ENCODE measurements at places on chromosomes 7 and 10. TPM values are rescaled to one million over a fixed set of nuclear protein-coding genes. Genes with fewer than 3 reads are reported as not detected.

- no peak overlapping the region for H3K4me3 ChIP-seq
- DNase-seq, result no peak
- no peaks in the 10 kb centered on the region for H3K4me1 ChIP-seq
- no peaks in the 10 kb centered on the region for H3K27me3 ChIP-seq
- no peak overlapping the region for H3K27ac ChIP-seq
These were observed 135.3 kb downstream of the ADARB2 start for GRCh38 chr10:1602037-1602484.

DNA sequence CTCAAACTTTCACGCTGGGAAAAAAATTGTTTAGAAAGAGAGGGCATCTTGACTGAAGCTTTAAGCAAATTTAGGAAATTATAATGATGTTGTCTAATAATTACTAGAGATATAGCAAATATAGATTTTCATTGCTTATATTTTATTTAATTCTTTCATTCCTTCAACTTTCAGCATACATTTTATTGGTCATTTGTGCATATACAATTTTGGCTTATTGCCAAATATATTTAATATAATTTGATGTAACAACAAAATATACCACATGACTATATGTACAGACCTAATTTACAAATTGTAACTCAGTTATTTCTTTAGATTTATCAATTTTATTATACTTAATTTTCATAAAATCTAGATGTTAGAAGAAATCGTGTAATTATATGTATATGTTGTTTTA, 390.1 kb downstream of the ATRNL1 start:
- H3K4me3 ChIP-seq, result no peak overlapping the region
- no peak for DNase-seq
- no peaks in the 10 kb centered on the region for H3K27me3 ChIP-seq
- no peaks in the 10 kb centered on the region for H3K36me3 ChIP-seq
- no peak overlapping the region for H3K27ac ChIP-seq

DNA sequence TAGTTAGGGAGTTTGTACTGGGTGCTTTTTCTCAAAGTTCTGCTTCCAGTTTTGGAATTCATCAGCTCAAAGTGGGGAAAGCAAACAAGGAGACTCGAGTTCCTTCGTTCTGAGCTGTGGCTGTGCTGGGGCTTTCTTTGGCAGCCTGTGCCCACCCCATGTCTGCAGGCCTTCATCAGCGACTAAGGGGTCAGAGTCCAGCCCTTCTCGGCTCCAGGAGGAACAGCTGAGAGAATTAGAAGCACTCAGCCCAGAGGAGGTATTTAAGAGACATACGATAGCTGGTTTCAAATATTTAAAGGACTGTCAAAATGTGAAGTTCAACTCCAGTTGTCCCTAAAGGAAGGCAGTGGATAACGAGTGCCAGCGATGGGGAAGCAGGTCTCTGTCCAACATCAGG, 41.3 kb downstream of the SH3PXD2A start:
- DNase-seq, result no peak
- H3K27ac ChIP-seq, result no peak overlapping the region
- H3K4me3 ChIP-seq, result no peak overlapping the region
- no peaks in the 10 kb centered on the region for H3K36me3 ChIP-seq

- no peak for DNase-seq
- no peaks in the 10 kb centered on the region for H3K36me3 ChIP-seq
- no peak overlapping the region for H3K4me3 ChIP-seq
These were observed 4.5 kb upstream of the LMTK2 start for GRCh38 chr7:98102170-98102569.

DNA sequence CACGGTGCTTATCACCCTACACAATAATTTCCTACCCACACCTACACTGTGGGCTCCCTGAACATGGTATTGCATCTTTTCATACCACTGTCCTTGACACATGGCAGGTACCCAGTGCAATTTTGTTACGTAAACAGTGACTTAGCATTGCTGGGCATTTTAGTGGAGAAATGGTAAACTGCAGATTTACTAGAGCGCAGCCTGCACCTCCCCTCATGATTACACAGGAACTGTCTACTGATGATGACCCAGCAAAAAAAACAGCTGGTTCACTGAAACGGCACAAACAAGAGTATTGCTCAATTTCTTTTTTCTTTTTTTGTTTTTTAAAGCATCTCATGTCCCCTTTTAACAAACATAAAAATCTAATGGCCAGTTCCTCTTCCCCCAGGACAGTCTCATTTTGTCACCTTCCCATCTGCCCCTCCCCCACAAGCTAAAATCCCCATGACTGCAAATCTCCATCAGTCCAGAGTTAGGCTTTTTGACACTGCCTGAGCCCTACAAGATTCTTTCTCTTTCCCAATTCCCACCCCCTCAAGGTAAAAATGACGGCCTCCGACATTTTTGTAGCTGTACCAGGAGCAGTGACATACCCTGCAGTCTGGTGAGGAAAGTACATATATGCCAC, 2.8 kb downstream of the ZNF746 start:
- no peak overlapping the region for H3K27ac ChIP-seq
- DNase-seq, result no peak
- no peaks in the 10 kb centered on the region for H3K27me3 ChIP-seq
- peaks cover 34% of the 10 kb centered on the region for H3K36me3 ChIP-seq
- no peak overlapping the region for H3K4me3 ChIP-seq

DNA sequence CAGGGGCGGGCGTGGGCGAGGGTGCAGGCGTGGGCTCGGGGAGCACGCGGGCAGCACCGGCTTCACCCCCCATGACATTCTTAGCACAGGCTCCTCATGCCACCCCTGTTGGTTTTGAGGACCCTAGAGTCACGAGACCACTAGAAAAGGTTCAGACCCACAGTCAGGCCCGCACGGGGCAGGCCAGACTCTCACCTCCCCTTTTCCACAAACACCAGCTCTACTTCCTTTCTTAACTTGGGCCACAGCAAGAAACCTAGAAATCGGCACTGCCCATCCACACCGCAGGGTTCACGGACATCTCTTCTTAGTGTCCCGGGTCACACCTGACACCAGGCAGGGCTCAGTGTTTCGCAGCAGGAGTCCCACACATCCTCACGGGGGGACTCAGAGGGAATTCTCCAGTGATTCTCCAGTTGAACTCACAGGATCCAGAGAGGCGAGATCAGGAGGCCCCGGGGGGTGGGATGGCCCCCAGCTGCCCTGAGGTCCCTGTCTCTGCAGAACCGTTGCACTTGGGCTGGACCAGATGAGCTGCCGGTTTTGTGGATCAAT, 52.0 kb downstream of the JAKMIP3 start:
- no peak for DNase-seq
- H3K36me3 ChIP-seq, result no peaks in the 10 kb centered on the region
- H3K4me1 ChIP-seq, result no peaks in the 10 kb centered on the region
- no peak overlapping the region for H3K4me3 ChIP-seq
- H3K27ac ChIP-seq, result no peak overlapping the region
- H3K27me3 ChIP-seq, result no peaks in the 10 kb centered on the region

GRCh38 chr7:121519548-121520521, 123.7 kb upstream of the FAM3C start:
- no peak for DNase-seq
- no peak overlapping the region for H3K4me3 ChIP-seq
- H3K36me3 ChIP-seq, result no peaks in the 10 kb centered on the region
- H3K4me1 ChIP-seq, result no peaks in the 10 kb centered on the region
- H3K27me3 ChIP-seq, result no peaks in the 10 kb centered on the region
- no peak overlapping the region for H3K27ac ChIP-seq

- DNase-seq, result no peak
- H3K4me3 ChIP-seq, result no peak overlapping the region
- no peak overlapping the region for H3K27ac ChIP-seq
- no peaks in the 10 kb centered on the region for H3K27me3 ChIP-seq
- H3K4me1 ChIP-seq, result no peaks in the 10 kb centered on the region
- H3K36me3 ChIP-seq, result no peaks in the 10 kb centered on the region
These were observed 18.1 kb upstream of the OIT3 start for GRCh38 chr10:72875250-72876055.

DNA sequence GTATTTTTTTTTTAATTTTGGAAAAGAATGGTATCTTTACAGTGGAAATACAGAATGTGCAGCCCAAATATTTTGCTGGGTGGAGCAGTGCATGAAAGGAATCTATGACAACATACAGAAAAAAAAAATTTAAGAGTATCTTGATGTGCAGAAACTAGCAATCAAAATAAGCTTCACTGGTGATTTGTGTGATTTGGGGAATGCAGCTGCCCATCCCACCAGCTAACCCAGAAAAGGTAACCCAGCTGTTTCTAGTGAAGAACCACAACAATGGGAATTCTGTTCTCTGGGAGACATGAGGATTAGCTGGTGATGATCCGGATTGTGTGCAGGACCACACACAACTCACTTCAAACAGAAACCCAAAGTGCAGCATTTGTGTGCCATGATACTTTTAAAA, 375.5 kb downstream of the SEMA3D start:
- no peaks in the 10 kb centered on the region for H3K36me3 ChIP-seq
- H3K4me1 ChIP-seq, result no peaks in the 10 kb centered on the region
- no peak overlapping the region for H3K4me3 ChIP-seq
- H3K27ac ChIP-seq, result no peak overlapping the region
- DNase-seq, result no peak
- H3K27me3 ChIP-seq, result no peaks in the 10 kb centered on the region

- no peaks in the 10 kb centered on the region for H3K4me1 ChIP-seq
- no peaks in the 10 kb centered on the region for H3K36me3 ChIP-seq
- H3K4me3 ChIP-seq, result no peak overlapping the region
- DNase-seq, result no peak
- no peaks in the 10 kb centered on the region for H3K27me3 ChIP-seq
- no peak overlapping the region for H3K27ac ChIP-seq
These were observed 547.5 kb upstream of the C7orf33 start for GRCh38 chr7:148042935-148043631.

The LRGUK gene
- total RNA-seq, result 0.43 TPM

The VWC2 gene
- total RNA-seq, result not detected

The PTPRZ1 gene
- 2.5 TPM for total RNA-seq

The LGI1 gene
- total RNA-seq, result not detected

The TAC1 gene
- total RNA-seq, result not detected

The TMEM72 gene
- 2.8 TPM for total RNA-seq

The ANKRD61 gene
- total RNA-seq, result not detected

Data from pancreas (tissue), 10 donors.